ENCODE measurements at places on chromosomes 5 and 9.
A peak's percentile ranks its signal among the peaks of the same experiment; 100 is the strongest.

GRCh38 chr9:116639251-116639741 lies 47.8 kb upstream of the TRIM32 start:
- no peak for DNase-seq

GRCh38 chr5:1847056-1847455 lies 35.7 kb downstream of the IRX4 start:
- DNase-seq, result no peak

- DNase-seq, result no peak
These were observed 31.8 kb upstream of the FRRS1L start for GRCh38 chr9:109198736-109199382.

DNA sequence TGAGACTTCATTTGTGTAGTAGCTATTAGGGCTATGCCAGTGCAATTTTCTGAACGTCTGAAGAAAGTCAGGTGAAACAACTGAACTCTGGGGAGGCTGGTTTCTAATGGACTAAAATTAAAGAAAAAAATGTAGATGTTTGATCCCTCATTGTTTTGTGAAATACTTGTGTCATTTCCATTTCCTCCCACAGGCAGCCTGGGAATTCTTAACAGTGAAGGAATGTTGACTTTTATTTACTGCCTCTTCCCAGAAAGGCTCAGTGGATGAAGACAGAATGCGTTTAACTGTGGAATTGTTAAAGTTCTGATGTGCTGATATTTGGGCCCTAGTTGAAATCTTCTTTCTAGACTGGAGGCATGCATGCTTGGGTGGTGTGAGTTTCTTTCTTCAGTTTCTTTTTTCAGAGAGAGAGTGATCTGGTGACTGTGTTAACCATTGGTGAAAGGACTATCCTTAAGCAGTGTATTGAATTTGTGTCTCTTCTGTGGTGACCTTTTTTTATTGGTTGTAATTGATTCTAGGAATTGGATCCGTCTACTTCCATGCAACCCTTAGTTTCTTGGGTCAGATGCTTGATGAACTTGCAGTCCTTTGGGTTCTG lies 15.5 kb downstream of the ACER2 start:
- DNase-seq, result no peak

- no peak for DNase-seq
These were observed 877 bp upstream of the CAMSAP1 start for GRCh38 chr9:135908093-135908753.

- no peak for DNase-seq
These were observed 159.0 kb downstream of the TUSC1 start for GRCh38 chr9:25519286-25519685.

DNA sequence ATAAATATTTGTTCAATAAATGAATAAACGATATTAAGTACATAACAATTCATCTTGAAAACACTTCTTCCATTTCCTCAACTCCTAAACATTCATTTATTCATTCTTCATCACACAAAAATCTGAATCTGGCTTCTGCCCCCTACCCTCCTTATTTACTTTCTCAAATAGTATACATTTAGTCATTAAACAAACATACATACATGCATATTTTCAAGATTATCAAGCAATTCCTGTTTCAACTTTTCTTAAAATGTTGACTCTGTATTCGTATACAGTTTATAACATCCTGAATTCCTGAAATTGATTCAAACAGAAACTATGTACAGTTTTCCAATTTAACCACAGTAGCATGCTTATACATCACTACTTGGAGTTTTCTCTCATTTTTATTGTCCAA lies 129.0 kb downstream of the MUSK start:
- DNase-seq, result peak; percentile 76

DNA sequence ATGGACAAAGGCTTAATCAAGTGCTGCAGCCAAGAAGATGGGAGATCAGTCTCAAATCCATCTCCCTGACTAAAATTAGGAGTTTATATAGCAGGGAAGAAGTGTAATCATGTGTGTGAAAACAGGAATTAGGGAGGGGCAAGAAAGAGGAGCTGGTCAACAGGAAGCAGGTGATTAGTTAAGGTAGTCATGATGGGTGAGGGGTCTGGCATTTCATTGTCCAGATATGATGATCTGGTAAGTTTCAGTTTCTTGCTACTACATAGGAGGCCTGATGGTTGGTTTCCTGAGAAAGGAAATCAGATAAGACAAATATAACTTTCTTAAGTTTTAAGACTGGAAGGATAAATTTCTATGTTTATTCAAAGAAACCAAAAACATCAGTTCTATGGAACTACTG lies 455.6 kb upstream of the GRAMD2B start:
- no peak for DNase-seq

GRCh38 chr9:93390953-93391515 lies 60.5 kb upstream of the FAM120A start:
- DNase-seq, result no peak

GRCh38 chr5:98144116-98144515 lies 629.3 kb upstream of the RGMB start:
- no peak for DNase-seq

GRCh38 chr9:89678396-89679015 lies 73.7 kb downstream of the GADD45G start:
- DNase-seq, result no peak

- DNase-seq, result no peak
These were observed 734 bp downstream of the SKP1 start for GRCh38 chr5:134175921-134176510.

DNA sequence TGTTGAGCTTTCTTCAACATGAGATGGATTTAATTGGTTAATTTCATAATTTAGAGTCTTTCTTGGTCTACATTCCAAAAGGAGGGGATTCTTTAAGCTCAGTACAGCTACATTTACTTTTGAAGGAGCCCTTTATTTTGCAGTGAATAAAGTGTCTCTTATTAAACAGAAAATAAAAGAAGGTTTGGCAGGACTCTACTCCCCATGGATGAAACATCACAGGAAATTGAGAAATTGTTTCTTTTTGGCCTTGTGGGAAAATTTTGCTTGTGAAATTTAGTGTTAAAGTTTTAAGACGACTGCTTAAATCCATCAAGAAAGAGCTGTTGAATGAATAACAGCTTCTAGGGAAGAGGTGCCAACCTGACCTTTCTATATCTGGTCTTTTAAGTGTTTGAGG lies 187.7 kb downstream of the NTRK2 start:
- DNase-seq, result peak; percentile 37

DNA sequence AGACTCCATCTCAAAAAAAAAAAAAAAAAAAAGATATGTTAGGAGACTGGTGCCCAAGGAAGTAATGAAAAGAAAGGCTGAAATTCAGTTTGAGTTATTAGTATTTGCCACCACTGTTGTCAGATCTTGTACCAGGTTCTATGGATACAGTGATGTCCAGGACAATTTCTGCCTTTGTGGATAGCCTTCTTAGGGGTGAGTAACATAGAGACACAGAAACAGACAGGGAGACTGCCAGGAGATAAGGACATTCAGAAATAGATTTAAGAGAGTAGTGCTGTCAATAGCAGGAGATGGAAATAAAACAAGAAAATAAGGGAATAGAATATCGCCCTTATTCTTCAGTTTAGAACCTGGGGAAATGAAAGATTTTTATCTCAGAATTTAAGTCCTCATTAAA lies 6.3 kb upstream of the SPINK14 start:
- DNase-seq, result no peak

DNA sequence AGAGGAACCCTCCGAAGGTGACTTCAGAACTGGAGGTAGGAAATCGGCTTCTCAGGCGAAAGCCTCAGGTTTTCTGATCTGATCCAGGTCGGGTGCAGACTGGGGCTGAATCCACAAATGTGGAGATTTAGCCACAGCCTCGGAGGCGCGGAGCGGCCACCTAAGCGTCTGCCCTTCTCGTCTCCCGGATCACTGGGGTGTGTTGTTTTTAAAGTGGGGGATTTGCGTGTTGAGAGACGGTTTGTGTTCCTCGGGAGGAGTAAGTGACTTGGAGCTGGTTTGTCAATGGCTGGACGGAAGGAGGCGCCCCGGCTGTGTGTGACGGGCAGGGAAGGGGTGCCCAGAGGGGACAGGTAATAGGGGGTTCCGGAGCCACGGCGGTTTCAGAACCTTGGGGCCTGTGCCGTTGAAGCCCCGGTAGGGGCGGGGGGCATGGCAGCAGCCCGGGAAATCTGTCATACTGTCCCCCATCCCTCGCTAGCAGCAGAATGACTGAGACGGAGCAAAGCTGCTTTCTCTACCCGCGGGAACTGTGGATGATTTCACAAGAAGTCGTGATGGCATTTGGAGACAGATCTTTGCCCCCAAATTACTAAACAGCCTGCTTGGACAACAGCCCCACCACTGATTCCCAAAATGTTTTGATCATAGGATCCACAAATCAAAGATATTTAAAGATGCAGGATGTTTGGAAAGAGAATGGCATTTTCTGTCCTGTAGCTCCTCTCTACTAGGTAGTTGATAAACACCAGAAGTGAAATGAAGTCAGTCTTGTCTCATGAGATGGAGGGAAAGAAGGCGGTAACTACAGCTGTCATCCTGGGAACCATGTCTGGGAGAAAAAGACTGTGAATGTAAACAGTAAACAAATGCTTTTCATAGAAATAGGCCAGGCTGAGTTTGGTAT lies 216.5 kb downstream of the PDZD2 start:
- DNase-seq, result no peak

DNA sequence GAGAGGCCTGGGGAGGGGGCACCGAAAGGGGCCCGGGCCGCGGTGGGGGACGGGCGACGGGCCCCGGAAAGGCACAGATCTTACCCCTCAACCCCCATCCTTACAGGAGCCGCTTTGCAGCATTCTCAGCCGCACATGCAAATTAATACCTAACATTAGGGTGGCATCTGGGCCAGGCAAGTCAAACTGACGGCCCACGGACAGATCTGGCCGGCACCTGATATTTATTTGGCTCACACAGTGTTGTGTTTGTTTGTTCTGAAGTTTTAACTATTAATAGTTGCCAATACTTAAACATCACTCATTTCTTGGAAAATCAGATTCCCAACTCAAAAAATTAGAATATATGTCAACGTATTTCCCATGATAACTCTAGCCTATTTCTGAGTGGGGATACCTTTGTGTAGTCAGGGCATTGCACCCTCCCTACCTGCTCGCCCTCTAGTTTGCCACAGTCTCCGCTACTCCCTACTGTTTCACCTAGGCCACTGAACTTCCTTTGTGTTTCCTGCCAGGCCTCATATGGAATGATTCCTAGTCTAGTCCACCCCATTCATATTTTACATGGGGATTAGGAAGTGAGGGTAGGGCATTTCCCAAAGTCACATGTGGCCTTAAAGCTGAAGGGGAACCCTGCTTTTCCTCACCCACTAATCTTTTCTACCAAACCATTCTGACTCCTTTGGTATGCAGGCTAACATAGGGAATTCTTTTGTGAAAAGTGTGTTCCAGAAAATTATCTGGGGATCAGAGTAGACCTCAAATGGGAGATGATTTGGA lies 71.9 kb upstream of the LARP1 start:
- DNase-seq, result no peak

GRCh38 chr5:11084111-11084510 lies 323.1 kb upstream of the DAP start:
- no peak for DNase-seq

- DNase-seq, result no peak
These were observed 61.8 kb upstream of the TRPM3 start for GRCh38 chr9:71183251-71183650.

DNA sequence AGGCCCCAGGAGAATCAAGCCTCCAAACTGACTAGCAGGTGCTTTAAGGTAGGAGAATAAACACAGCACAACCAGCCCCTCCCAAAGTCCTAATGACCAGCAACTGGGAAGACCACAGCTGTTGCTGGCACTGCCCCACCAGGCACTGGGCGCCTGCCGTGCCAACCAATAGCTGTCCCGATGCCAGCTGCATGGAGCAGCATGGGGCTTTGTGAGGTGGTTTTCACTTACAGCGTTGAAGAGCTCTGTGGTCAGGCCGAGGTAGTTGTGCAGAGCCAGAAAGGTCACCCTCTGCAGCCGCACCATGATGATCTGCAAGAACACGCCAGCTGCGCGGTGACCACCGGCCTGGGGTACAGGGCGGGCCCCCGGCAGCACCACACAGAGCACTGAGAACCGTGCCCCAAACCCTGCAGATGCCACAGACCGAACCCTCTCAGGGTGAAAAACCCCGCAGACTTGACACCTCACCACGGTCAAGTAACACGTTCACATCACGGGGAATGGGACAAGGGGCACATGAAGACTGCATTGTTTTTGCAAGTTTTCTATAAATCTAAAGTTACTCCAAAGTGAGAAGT lies 28.7 kb downstream of the PNPLA7 start:
- no peak for DNase-seq

GRCh38 chr5:86679529-86679928 lies 61.8 kb downstream of the COX7C start:
- peak; percentile 73 for DNase-seq

DNA sequence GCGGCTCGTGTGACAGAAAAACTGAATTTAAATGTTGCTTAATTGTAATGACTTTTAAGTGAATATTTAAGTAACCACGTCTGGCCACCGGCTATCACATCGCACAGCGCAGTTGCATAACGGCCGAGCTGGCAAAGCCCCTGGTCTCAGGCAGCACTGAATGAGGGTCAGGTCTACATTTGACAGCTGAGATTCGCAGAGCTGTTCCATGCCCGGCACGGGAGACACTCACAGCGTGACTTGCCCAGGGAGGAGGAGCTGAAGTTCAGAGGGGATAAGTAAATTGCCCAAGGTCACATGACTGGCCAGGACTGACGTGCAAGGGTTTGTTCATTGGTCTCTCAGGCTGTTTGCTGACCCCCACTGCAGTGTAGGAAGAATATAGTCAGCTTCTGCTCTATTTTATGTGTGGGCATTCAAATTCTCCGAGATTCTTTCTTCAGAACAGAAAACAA lies 17.4 kb upstream of the COL5A1 start:
- peak; percentile 58 for DNase-seq

DNA sequence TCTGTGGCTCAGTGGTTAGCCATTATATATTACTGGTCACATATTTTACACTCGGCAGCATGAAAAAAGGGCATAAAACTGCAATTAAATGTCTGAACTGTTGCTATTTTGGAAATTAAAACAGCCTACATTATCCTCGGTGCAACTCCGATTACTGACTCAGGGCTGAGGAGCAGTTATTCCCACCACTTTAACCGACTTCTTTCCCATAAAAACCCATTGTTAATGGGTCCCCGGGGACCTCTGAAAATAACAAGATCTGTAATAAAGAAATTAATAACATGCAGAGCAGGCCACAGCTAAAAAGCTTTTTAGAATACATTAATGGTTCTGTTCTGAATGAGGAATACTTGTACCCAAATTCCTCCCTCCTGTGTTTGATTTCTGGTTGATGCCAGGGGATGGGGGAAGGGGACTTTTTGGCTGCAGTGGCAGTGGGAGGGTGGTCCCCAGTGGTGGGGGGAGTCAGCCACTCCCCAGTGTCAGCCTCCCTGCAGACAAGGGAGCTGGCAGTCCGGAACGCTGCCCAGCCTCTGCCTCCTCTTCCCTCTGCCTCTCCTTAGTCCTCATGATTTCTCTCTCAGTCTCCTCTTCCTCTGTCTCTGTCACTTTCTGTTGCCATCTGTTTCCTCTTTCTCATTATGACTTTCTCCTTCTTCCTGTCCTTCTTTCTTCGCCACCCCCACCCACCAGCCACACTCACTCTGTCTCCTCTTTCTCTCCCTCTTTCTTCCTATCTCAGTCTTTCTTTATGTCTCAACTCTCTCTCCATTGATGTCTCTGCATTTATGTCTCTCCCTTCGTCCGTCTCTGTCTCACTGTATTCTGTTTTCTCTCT lies 59.0 kb upstream of the ZBTB43 start:
- DNase-seq, result no peak

- DNase-seq, result no peak
These were observed 6.6 kb upstream of the LMX1B start for GRCh38 chr9:126607086-126607485.

Measured in fibroblast of gingiva (primary cell).